ENCODE measurements at places on chromosomes 16 and 17. TPM values are rescaled to one million over a fixed set of nuclear protein-coding genes. Genes with fewer than 3 reads are reported as not detected.

The SHPK gene
- 19.6 TPM for total RNA-seq

- DNase-seq, result no peak
Measured at GRCh38 chr17:67369676-67370075, 3.3 kb upstream of the PSMD12 start.

The TMEM100 gene
- not detected for total RNA-seq

The NKD1 gene
- total RNA-seq, result 11.4 TPM

DNA sequence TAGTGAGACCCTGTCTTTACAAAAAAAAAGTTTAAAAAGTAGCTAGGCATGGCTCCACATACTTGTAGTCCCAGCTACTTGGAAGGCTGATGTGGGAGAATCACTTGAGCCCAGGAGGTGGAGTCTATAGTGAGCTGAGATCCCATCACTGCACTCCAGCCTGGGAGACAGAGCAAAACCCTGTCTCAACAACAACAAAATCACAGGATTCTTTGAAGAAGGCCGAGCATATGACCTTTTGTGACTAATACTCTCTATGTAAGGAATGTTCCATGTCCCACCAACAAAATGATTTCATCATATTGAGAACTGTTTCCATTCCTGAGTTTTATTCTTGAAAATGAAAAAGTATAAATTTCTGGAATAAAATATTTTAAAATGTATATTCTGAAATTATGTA lies 58.9 kb upstream of the EFCAB3 start:
- no peak for DNase-seq

- no peak for DNase-seq
Measured at GRCh38 chr16:10128397-10129258, 53.6 kb downstream of the GRIN2A start.
